ENCODE measurements at places on chromosomes 3 and 15.

DNA sequence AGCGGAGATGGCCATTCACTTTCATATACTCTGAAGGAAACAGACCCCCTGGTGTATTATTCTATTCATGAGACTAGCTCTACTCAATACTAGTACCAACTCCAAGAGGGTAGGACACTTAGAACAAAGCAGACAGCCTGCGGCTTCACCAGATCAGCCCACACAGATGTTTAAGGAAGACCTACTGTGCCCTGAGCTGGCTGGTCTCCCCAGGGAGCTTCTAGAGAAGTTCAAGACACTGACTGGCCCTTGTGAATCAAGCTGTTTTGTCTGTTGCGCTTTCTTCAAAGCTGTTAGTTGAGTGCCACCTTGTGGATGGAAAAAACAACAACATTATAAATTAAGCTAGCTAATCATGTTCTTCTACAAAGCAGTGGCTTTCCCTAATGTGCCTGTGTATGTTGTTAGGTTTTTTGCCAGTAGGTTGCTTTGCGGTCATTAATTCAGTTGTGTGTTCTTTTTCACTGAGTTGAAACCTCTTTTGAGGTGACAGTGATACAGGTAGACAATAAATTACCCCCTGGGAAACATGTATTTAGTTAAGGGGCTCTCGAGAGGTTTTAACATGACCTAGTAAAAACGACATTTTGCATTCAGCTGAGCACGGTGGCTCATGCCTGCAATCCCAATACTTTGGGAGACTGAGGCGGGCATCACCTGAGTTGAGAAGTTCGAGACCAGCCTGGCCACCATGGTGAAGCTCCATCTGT lies 64.2 kb upstream of the MYZAP start:
- no peak for DNase-seq

DNA sequence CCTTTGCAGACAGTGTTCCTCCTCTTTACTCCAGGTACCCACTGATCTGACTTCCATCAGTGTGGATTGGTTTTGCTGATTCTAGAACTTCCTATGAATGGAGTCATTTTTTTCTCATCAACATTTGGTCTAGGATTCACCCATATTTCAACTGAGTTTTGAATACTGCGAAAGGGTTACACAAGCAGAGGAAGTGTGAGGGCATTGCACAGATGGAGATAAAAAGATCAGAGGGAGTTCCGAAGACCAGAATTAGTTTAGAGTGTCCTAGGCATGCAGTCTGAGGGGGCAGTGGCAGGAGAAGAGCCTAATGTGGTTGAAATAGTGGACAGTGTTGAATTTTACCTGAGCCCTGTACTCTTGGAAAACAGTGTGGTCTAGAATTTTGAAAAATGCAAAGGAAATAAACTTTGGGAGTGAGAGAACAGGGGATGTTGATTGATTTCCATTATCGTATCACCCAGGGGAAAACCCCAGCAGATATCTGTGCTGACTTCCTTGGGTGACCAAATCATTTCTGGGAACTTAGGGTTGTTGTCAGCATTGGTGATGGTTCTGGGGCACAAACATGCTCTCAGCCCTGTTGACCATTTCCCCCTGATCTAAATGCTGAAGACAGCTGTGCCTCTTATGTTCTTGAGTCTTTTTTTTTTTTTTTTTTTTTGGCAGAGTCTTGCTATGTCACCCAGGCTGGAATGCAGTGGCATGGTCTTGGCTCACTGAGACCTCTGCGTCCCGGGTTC lies 327.4 kb upstream of the LRRFIP2 start:
- no peak for DNase-seq

- no peak for DNase-seq
Observed at GRCh38 chr15:37625576-37625975, 308.9 kb upstream of the TMCO5A start.

- DNase-seq: no peak
Observed at GRCh38 chr15:73403171-73403570, 34.4 kb upstream of the HCN4 start.

DNA sequence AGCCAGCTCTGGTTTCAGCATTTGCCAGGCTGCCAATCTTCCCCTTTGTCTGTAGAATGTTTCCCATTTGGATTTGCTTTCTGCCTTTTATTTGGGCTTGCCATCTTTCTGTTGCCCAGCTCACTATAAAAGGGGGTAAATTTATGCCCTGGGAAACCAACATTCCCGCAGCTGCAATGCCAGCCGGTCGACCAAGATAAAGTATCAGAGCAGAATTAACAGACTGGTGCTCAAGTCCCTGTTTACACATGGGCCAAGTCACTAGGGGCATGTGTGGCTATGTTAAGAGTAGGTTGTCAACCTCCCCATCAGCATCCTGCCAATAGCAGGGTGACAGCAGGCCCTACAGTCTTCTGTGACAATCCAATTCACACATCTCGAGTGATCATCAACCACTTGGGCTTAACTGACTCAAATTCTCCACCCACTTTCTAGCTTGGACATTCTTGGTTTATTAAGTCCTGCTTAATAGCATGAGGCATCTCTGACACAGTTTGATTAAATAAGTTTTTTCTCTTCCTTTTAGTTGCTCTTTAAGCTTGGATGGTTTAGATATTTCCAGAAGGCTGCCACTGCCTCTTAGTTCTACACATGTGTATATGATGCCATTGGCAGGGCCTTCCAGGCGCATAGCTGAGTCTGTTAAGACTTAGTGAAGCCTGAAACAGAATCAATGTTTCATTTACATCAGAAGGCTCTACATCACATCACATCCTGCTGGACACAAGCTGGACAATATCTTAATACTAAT lies 24.1 kb upstream of the VEPH1 start:
- DNase-seq: no peak

- DNase-seq: no peak
Observed at GRCh38 chr15:27832237-27832596, 266.9 kb downstream of the OCA2 start.

- no peak for DNase-seq
Observed at GRCh38 chr15:76711351-76711827, 193.8 kb downstream of the SCAPER start.

DNA sequence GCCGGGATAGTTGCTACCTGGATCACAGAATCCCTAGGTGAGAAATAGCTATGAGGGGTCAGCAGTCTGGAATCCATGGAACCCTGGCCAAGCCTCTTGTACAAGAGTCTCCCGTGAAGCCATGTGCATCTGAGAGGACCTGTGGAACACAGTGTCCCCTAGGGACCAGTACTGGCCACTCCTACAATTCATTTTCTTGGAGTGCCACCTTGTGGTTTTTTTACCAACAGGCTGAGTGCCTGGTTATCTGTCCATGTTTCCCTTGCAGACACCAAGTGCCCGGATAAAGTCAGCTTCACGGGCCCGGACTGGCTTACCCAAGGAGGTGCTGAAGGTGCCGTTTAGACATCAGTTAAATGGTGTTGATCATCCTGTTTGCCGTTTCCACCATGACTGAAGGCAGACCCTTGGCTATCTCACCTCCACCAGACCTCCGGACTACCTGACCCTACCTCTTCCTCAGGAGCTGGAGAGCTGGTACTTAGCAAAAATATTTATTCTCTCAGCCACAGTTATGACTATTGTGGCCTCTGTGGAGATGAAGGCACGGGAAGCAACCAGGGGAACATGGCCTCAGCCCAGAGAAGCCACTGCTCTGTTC lies 93.9 kb downstream of the RBPMS2 start:
- DNase-seq: peak; percentile 75

DNA sequence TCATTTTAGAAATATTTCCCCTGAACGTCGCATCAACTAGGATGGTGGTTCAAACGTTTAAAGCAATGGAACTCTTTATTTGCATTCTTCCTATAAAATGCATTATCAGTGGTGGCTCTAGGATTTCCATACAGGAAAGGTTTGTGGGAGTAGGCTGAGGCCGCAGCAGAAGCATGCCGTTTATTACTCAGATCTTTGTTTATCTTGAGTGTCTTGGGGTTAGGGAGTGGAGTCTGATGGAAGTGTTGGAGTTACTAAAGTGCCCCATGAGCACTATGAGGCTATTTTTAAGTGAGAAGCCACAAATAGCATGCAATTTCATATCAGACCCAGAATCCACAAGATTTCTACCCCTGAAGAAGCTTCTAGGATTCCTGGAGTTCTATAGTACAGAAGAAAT lies 26.2 kb downstream of the ATOSA start:
- DNase-seq: no peak

DNA sequence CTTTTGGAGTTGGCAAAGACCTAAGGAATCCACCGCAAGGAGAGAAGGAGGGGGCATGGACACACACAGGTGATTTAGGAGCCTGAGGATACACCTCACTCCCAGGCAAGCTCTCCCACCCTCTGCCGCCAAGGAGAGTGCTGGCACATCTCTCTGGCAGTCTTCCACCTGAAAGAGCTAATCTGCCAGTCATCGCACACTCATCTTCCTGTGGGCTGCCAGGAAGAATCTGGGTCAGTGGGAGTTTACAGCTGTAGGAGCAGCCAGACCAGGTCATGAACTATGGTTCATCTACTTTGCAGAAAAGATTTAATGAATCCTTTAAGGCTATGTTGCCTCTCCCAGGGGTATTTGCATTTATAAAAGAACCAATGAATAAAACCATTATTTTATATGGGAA lies 170.6 kb upstream of the TSC22D2 start:
- peak; percentile 33 for DNase-seq

DNA sequence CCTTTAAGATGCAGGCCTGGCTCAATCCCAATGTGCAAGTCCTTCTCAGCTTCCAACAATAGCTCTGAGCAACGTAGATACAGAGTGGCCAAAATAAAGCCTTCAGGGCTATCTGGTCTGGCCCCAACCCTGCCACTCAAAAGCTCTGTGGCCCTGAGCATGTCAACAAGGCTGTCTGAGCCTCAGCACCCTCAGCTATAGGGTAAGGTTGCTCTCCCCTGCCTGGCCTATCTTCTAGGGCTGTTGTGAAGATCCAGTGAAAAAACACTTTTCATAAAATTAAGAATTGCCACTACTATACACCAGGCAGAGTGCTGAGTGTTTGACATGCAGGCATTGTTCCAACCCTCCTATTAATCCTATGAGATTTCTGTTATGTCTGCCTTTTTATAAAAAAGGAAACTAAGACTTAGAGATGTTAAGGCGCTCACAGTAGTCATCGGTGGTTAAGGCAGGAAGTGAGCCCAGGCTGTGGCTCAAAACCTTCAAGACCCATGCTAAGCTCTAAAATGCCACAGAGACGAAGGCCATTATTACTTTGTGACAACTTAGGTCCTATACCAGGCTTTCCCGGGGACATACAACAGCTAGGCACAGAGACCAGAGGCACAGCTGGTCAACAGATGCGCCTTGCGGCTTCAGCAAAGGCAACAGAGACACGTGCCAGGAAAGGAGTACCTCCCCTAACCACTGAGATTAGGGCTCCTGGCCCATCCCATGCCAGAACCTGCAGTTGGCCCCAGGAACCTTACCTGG lies 5.1 kb downstream of the POLG start:
- DNase-seq: no peak

DNA sequence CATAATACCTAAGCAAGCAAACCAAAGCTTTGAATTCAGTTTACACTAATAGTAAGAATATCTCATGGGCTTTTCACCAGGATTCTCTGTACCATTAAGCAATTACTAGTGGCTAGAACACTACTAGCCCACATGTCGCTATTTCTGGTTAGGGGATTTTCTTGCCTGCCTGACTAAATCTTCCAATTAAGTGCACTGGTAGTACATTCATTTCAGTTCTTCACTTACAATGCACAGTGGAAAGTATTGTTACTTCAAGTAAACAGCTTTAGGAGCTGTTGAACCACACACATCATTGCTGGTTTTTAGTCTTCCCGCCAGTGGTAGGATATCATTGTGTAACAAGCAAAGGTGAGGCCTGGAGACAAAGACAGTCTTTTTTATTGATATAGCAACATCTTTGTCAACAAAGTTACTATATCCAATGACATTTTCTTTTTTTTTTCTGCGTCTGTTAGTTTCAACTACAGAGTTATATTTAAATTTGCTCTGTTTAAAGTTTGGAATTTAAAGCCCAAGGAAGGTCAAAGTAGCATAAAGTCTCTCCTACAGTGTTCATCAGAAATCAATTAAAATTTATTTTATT lies 826.8 kb upstream of the NR2F2 start:
- DNase-seq: no peak

Measured in 8988T (cell line).